Bronchus fibroblast of lung (primary cell): ENCODE measurements at places on chromosomes 4 and X. TPM values are rescaled to one million over a fixed set of nuclear protein-coding genes. Genes with fewer than 3 reads are reported as not detected.

ETDB gene
- total RNA-seq, result not detected in 2 replicates

PABPC1L2A gene
- total RNA-seq, result not detected in 2 replicates

PLAC8 gene
- total RNA-seq, result 0.34 and 0.89 TPM in 2 replicates

CPLX1 gene
- total RNA-seq, result under 0.01 TPM in 1 of 2 replicates, not detected in the other
